Fibroblast of villous mesenchyme (primary cell): ENCODE measurements at places on chromosomes 3 and 15. TPM values are rescaled to one million over a fixed set of nuclear protein-coding genes. Genes with fewer than 3 reads are reported as not detected.

- no peak for DNase-seq
Measured at GRCh38 chr3:157180262-157180661, 20.3 kb upstream of the CCNL1 start.

GRCh38 chr15:93231261-93231925 is 142.4 kb upstream of the RGMA start:
- DNase-seq = no peak

- no peak for DNase-seq
Measured at GRCh38 chr3:54535619-54536018, 392.2 kb downstream of the LRTM1 start.

GRCh38 chr15:58475573-58476524 is 44.1 kb downstream of the LIPC start:
- DNase-seq = peak; percentile 22

- DNase-seq = no peak
Measured at GRCh38 chr3:83902787-83903533, 1055.8 kb upstream of the CADM2 start.

- no peak for DNase-seq
Measured at GRCh38 chr3:120481081-120481480, 30.3 kb upstream of the FSTL1 start.

- DNase-seq = no peak
Measured at GRCh38 chr3:76300746-76301145, 515.4 kb upstream of the ZNF717 start.

DNA sequence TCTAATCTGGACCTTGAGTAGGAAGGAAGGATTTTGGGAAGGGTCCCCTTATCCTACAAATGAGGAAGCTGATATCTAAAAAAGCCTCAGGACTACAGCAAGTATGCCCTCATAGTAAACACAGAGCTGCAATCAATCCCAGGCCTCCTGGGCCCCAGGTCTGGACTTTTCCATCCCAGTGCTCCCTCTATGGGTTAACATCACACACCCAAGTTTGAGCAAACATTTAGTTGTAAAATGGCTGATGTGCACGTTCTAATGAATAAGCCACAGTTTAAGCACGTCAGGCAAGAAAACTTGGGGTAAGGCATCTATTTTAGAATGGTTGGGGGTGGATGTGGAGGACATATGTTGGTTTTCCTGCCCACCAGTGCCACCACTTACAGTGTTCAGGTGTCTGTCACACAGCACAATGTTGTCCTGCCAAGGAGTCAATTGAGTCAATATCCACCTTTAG is 44.3 kb upstream of the UBE2E1 start:
- peak; percentile 73 for DNase-seq

- peak; percentile 76 for DNase-seq
Measured at GRCh38 chr15:88513195-88513594, 33.3 kb downstream of the DET1 start.

DNA sequence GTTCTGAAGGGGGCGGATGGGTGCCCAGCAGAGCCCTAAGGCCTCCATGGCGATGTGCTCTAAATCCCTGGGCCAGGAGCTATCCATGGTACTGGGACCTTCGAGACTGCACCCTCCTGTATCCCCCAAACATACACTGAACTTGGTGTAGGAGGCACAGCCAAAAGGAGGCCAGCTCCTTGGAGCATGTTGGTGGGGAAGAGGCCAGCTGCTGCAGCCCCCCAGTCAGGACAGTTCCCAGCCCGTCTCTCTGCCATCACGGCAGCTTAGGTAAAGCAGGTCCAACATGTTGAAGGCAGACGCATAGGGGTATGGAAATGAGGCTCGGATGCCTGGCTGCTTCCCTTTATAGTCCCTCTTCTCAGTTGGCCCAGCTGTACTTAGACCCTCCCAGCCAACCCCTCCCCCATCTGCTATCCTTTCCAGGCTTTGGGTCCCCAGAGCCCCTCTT is 1.8 kb downstream of the CAMKV start:
- peak; percentile 47 for DNase-seq

- peak; percentile 8 for DNase-seq
Measured at GRCh38 chr3:56314842-56315241, 153.4 kb downstream of the ERC2 start.

- DNase-seq = no peak
Measured at GRCh38 chr15:74397239-74398068, 30.0 kb upstream of the CYP11A1 start.

DNA sequence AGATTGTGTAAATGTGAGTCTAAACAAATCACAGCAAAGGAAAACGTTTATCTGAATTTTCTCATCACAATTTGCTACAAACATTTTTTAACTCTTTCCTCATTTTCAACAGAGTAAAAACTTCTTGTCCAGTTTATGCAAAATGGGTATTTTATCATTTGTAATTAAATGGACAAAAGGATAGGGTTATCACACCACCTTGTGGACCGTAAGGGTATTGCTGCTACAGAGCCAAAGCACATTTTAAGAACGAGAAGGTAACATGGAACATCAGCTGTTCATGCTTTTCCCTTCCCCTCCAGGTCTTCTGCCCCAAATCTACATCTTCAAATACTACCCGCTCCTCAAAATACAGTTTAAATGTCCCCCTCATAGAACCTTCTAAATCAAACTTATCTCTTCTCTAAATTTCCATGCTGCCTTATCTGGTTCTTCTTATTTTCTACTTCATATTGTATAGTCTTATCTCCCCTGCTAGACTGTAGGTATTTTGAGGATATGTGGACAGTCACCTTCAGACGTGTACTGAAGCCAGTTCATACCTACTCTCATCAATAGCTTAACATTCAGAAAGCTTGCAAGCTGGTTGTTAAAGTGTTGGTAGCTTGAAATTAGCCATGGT is 12.8 kb upstream of the SETMAR start:
- DNase-seq = peak; percentile 52

- no peak for DNase-seq
Measured at GRCh38 chr3:32288819-32289218, 50.3 kb downstream of the CMTM8 start.

DNA sequence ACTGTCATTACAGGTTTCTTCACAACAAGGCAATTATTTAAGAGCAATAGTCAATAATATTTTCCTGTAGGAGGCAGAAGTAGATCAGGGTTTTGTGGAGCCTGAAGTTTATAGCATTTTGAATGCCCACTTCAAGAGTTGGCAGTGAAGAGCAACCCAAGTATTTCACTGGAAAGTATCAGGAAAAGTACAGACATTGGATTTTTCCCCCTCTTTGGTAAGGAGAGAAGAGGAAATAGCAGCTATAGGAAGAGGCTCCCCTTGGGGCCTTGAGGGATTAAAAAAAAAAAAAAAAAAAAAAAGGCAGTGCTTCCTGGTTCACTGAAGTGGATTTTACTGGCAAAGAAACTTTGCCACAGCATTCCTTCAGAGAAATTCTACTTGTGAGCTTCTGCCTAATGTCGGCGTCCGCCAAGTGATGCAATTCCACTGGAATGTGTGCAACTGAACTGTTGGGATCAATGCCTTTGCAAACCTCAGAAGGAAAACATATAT is 5.7 kb upstream of the CNTN6 start:
- peak; percentile 80 for DNase-seq

DNA sequence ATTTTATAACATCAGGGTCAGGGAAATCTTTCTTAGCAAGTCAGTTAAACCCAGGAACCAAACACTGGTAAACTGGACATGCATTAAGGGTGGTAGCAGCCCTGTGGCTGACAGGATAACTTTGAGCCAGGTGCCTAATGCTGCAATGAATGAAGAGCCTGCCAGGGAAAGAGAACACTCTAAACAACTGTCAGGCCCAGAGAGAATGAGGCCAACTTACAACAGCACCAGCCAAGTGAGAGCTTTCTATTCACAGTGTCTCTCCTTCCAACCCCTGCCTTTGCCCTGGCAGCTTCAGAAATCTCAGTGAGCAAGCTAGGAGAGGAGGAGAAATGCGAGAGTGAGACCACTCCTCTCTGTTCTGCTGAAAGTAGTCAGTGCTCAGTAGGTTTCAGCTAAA is 50.4 kb upstream of the ATP2C1 start:
- no peak for DNase-seq

GRCh38 chr15:79378394-79379109 is 53.6 kb upstream of the MINAR1 start:
- DNase-seq = peak; percentile 5

GRCh38 chr15:22949074-22949547 is 31.1 kb downstream of the CYFIP1 start:
- peak; percentile 77 for DNase-seq

- peak; percentile 20 for DNase-seq
Measured at GRCh38 chr3:108461661-108462111, 48.7 kb downstream of the MYH15 start.

GRCh38 chr3:144381607-144382006 is 410.0 kb downstream of the DIPK2A start:
- no peak for DNase-seq

- peak; percentile 23 for DNase-seq
Measured at GRCh38 chr3:142987707-142988106, 13.7 kb upstream of the U2SURP start.

DNA sequence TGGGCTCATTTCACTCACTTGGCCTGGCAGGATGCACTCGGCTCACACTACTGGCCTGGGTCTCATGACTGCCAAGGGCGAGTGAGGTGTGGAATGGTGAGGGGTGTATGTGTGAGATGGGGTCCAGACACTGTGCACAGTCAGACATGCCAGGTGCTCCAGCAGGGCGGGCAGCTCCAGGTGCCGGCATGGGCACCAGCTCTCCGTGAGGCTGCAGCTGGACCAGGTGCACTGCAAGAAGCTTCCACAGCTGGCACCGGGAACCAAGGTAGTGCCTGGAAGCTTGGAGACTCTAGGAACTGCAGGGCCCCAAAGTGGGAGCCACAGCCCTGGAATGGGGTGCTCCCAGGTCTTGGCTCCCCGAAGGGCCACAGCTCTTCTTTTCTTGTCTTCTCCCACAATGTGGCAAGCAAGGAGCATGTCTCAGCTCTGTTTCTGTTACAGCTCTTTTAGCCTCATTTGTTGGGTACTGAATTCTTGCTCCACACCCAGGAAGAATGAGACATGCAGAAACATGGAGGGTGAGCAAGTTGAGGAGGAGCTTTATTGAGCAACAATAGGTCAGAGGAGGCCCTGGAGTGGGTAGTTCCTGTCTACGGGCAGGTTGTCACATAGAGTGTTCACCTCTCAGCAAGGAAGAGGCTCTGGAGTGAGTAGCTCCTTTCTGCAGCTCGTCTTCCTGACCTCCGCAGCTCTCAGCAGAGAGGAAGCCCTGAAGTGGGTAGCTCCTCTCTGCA is 762.8 kb downstream of the CADM2 start:
- DNase-seq = no peak

DNA sequence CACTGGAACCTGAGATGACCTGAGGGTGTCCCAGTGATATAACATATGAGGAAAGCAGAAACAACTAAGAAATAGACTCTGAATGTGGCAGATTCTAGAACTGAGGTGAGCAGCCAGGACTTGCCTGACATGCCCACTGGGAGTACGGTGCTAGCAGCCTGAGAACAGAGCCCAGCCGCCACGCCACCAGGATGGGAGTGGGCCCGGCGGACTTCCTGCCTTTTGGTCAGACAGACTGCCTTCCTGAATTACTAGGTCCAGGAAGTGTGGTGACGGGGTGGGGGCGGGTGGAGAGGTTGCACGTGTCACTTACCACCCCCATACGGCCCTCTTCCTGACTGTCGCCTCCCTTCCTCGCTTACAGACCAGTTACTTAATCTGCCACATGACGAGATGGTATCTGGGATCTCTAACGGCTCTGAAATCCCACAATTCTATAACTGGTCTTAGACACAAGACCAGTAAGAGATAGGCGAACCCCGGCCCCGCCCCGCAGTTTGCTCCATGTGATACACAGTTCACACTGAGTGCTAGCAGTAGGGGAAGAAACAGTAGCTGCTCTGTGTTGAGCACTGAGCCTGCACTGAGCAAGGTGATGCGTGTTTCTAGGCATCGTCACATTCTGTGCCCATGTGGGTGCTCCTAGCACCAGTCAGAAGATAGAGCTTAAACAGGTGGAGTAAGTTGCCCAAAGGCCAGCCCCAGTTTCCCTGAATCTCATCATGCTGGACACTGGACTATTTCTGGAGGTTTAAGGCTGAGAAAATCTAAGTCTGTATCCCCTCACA is 95.7 kb downstream of the CPN2 start:
- DNase-seq = peak; percentile 91

- no peak for DNase-seq
Measured at GRCh38 chr3:98026425-98027084, 8.6 kb downstream of the GABRR3 start.

- DNase-seq = no peak
Measured at GRCh38 chr15:27134481-27134880, 163.5 kb downstream of the GABRG3 start.

- no peak for DNase-seq
Measured at GRCh38 chr15:79132361-79132760, 41.8 kb upstream of the RASGRF1 start.

- DNase-seq = peak; percentile 83
Measured at GRCh38 chr3:188264226-188265207, 110.6 kb downstream of the LPP start.

- DNase-seq = peak; percentile 16
Measured at GRCh38 chr15:92164327-92165000, 229.2 kb upstream of the ST8SIA2 start.

- DNase-seq = peak; percentile 90
Measured at GRCh38 chr3:58388550-58389091, 45.0 kb downstream of the PDHB start.

The GOLGA8T gene
- under 0.01 TPM in 1 of 2 replicates, not detected in the other for total RNA-seq

The SI gene
- total RNA-seq = not detected in 2 replicates

The TP63 gene
- total RNA-seq = under 0.01 and 0.43 TPM in 2 replicates

The MB21D2 gene
- 21.6 and 25.0 TPM in 2 replicates for total RNA-seq

The KCNAB1 gene
- 0.64 TPM in 1 of 2 replicates, not detected in the other for total RNA-seq

The DNAH12 gene
- total RNA-seq = under 0.01 TPM in 2 replicates

The C3orf20 gene
- total RNA-seq = under 0.01 TPM in 1 of 2 replicates, not detected in the other

The BDH1 gene
- 4.8 and 5.2 TPM in 2 replicates for total RNA-seq

The AEN gene
- total RNA-seq = 64.7 and 81.6 TPM in 2 replicates

The PIGZ gene
- total RNA-seq = 1.3 and 1.7 TPM in 2 replicates

The GOLGA6L7 gene
- total RNA-seq = not detected in 2 replicates

The PLSCR4 gene
- total RNA-seq = 13.5 and 22.9 TPM in 2 replicates

The TLR9 gene
- not detected in 2 replicates for total RNA-seq

The MED12L gene
- total RNA-seq = 0.32 and 1.3 TPM in 2 replicates

The SCN5A gene
- total RNA-seq = 0.43 and 0.97 TPM in 2 replicates

The CPA3 gene
- total RNA-seq = under 0.01 TPM in 1 of 2 replicates, not detected in the other
